ENCODE measurements at places on chromosomes 2 and 18.

DNA sequence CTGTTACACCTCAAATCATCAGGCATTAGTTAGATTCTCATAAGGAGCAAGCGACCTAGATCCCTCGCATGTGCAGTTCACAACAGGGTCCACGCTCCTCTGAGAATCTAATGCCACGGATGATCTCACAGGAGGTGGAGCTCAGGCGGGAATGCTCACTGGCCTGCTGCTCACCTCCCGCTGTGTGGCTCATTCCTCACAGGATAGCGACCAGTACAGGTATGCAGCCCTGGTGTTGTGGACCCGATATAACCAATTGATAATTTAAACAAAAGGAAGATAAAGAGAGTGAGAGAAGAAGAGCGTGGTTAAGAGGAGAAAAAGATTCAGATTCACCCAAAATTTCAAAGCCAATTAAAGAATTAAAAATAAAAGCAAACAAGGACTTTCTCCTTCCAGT lies 20.8 kb downstream of the TLK1 start:
- no peak for DNase-seq

GRCh38 chr18:62614494-62614893 lies 91.7 kb downstream of the ZCCHC2 start:
- DNase-seq = no peak

DNA sequence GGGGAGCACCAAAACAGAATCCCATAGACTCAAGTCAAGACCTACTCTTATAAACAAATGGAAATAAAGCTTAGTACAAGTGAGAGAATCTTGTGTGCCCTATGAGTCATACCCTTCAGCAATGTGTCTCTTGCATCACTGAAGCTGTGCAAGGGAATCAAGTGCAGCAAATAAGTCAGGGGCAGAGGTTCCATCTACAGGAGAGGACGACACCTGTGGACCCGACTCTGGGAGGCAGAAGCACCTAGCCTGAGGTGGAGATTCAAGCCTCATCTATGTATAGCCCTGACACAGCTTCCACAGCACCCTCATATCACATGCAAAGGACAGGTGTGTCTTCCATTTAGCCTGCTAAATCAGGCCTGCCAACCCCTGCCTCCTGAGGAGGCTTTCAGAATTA lies 298.2 kb downstream of the CNTNAP5 start:
- DNase-seq = no peak

DNA sequence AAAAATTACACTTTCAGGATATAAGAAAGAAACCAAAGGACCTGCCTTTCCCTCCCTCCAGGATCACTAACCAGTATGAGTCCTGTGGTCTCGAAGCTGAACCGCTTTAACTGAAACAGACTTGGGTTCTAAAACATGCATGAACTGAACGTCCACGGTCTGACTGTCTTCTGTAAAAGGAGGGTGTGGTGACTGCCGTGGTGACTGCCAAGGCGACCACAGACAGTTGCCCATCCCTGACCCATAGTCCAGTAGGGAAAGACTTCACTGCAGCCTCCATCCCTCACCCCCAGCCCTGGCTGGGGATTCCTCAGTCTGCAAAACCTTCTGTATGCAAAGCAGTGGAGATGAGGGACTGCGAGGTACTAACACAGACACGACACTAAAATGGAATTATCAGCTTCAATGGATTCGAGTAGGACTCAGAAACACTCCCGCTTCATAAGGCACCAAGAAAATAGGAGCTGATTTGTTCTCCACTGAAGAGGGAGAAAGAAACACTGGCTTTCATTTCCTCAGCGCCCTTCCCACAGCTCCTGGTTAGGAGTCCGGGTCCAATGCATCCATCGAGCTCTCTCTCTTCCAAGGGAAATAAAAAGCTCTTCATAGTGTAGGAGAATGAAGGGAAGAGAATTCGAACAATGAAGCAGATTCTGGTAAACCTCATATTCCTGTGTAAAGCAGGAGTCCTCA lies 197.2 kb downstream of the HDAC4 start:
- DNase-seq = no peak

DNA sequence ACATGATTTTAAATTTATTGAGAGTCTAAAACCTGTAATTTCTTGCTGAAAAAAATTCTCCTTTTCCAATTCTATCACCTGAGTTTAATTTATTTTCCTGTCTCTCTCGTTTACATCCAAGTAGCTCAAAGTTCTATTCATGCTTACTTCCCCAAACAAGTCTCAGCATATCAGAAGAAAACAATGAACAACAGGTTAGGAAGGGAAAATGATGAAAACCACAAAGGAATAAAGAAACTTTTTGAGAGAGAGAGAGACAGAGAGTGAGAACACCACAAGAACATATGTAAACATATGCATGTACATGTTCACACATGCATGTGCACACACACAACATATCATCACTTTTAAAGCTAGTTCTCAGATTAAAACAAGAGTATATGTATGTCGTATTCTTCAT lies 112.1 kb downstream of the STRN start:
- no peak for DNase-seq

GRCh38 chr2:229410946-229411345 lies 139.9 kb upstream of the PID1 start:
- DNase-seq = no peak

- DNase-seq = no peak
Observed at GRCh38 chr2:163682695-163683094, 53.1 kb downstream of the FIGN start.

DNA sequence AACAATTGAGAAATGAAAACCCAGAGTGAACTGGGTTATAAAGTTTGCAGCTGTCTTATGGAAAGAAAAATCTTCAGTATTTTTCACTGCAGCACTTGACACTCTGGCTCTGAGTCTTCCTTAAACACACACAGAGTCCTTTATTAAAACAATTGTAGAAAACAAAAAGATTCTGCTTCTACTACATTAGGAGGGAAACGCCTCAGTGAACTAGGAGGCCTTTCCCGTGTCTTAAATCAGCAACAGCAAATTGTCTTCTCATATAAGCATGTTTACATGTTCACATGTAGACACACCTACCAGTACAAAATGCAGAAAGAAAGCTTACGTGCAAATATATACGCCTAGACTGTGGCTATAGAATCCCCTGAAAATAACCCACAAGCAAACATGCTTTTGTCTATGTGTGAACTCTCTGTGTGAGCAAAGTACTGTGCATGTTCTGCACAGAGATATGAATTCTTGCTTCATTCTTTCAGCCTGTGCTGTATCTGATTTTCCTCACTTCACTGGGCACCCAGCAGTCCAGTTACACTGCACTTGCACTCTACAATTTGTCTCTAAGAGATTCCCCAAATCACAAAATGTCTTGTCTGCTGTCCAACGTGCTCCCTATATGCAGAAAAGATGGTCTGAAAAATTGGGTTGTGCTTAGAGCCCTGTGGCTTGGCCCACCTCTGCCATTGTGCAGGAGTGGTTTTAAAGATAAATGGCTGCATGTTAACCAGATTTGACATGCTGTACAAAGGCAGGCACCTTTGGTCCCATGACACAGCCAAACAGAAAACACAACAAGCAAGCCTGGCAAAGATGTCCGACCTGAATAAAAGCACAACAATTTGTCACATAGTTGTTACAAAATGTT lies 24.5 kb downstream of the ZEB2 start:
- no peak for DNase-seq

GRCh38 chr18:61541673-61542072 lies 208.4 kb downstream of the CDH20 start:
- no peak for DNase-seq
